ENCODE measurements at places on chromosomes 11 and 22. TPM values are rescaled to one million over a fixed set of nuclear protein-coding genes. Genes with fewer than 3 reads are reported as not detected.

GRCh38 chr11:72793076-72793424, 797 bp downstream of the STARD10 start:
- no peak for DNase-seq

- no peak for DNase-seq
Observed at GRCh38 chr22:42970029-42970428, 44.9 kb downstream of the PACSIN2 start.

- DNase-seq: no peak
Observed at GRCh38 chr11:83051760-83052671, 19.7 kb downstream of the RAB30 start.

- no peak for DNase-seq
Observed at GRCh38 chr11:114953039-114953438, 274.7 kb downstream of the NXPE2 start.

DNA sequence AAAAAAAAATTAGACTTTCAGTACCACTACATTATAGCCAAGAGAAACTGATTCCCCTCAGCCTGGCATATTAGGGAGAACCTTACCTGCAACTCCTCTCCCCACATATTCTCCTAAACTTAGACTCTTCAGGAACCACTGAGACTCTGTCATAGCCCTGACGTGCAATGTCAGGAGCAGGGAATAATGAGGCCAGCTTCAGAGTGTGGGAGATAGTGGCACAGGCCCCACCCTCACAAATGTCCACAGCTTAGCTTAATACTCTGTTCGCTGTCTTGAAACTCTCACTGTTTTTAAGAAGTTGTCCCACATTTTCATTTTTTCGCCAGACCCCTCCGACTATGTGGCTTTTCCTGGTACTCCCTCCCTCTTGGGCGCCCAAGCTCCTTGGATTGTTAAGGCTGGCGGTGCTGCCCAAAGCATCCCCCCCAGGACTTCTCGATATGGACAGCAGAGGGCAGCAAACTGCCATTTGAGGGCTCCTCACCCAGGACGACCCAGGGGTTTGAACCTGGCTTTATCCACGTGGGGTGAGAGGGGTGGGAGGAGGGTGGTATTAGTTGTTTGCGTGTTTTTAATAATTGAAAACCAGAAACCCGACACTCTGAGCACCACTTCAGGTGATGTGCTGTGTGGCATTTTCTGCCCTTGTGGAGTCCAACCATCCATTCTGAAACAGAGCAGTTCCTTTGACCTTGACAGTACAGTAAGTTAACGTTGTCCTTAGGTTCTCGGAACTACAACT, 45.2 kb upstream of the RASSF10 start:
- peak; percentile 47 for DNase-seq

DNA sequence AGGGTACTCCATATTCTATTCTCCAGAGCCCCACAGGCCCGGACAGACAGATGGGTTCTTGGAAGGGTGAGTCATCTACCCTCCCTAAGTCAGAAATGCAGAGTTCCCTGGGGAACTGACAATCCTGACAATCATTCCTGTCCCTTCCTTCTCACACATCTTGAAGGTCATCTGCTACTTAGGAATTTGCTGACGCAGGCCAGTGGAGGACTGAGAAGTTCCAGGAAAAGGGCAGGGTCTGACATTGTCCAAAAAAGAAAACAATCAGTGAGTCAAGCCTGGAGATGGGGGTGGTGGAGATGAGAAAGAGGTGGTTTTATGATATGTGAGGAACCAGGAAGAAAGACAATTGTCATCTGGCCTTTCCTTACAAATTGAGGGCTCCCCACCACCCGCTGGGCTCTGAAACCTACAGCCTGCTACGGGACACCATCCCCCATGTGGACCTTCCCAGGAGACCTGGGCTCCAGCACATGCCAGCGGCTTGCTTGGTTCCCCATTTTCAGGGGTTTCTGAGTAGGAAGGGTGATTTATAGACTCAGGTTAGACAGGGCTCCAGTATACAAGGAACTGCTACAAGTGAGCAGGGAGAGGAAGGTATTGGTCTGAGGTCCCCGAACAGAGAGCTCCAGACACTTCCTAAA, 12.9 kb downstream of the CD59 start:
- no peak for DNase-seq

- DNase-seq: no peak
Observed at GRCh38 chr22:46635756-46636155, 15.6 kb downstream of the GRAMD4 start.

GRCh38 chr11:36268337-36268985, 20.8 kb downstream of the COMMD9 start:
- no peak for DNase-seq

DNA sequence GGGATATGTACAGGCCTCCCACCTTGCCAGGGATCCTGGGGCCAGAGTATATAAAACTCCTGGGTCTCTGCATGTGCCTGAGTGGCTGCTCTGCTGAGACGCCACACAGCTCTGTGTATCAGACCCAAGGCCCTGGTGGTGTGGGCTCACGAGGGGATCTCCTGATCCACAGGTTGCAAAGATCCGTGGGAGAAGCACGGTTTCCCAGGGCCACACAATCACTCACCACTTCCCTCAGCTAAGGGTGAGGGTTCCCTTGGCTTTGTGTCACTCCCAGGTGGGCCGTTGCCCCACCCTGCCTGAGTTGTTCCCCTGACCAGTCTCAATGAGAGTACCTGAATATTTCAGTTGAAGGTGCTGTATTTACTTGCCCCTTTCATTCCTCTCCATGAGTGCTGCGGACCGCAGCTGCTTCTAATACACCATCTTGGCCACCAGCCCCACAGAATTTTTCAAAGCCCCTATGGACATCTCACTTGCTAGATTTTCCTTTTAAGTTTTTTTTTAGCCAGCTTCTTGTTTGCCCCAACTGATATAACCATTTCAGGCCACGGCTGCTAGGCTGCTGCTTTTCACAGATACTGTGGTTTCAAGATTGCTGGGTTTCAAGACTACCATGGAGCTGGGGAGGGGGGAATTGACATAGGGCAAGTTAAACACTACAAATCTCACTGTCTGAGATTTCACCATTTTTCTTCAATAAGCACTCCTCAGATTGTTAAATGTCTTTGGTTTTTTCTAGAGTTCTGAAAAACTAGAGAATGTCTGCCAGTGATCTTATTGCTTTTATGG, 13.7 kb upstream of the DEPDC7 start:
- DNase-seq: no peak

GRCh38 chr22:30887453-30887852, 81.1 kb downstream of the MORC2 start:
- DNase-seq: no peak

DNA sequence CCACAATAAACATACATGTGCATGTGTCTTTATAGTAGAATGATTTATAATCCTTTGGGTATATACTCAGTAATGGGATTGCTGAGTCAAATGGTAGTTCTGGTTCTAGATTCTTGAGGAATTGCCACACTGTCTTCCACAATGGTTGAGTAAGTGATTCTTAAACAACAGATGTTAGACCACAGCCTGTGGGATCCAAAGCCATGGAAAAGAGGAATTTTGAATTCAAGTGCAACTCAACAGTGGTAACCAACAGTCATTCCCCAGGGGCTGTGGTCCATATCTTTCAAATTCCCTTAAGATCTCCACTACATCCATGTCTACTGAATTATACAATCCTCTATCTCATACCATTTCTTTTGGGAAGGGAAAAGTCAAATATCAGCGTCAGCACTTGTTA, 321.5 kb downstream of the LARGE1 start:
- DNase-seq: no peak

GRCh38 chr11:70473186-70473872, 75.0 kb downstream of the CTTN start:
- DNase-seq: no peak

- no peak for DNase-seq
Observed at GRCh38 chr11:63274776-63275175, 31.4 kb upstream of the SLC22A25 start.

- no peak for DNase-seq
Observed at GRCh38 chr22:43852573-43853327, 9.6 kb downstream of the SULT4A1 start.

DNA sequence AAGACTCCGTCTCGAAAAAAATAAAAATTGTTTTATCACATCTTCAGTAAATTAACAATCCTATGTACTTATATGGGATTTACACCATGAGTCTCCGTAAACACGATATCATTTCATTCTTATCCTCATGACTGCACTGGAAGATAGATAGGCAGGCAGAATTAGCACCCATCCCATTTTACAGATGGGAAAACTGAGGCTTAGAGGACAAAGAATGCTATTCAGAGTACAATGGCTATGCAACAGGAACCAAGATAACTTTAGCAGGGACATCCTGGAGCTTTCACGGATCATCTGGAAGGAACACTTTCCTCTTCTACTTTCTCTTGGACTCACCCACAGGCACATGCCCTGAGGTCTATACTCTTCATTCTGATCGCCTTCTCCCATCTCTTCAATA, 14.6 kb upstream of the SGSM1 start:
- no peak for DNase-seq

The VPREB1 gene
- polyA plus RNA-seq: 0.26 TPM

The UBQLN3 gene
- polyA plus RNA-seq: not detected

The JAML gene
- 3.0 TPM for polyA plus RNA-seq

The ALG8 gene
- polyA plus RNA-seq: 23.8 TPM

The PLAAT4 gene
- polyA plus RNA-seq: 5.4 TPM

The LPXN gene
- polyA plus RNA-seq: 5.0 TPM

The TRPC6 gene
- 13.3 TPM for polyA plus RNA-seq

The PARVG gene
- 4.5 TPM for polyA plus RNA-seq

The MYH9 gene
- polyA plus RNA-seq: 133 TPM

The CXCR5 gene
- polyA plus RNA-seq: not detected

The MAP6 gene
- 15.6 TPM for polyA plus RNA-seq

The SCGB1A1 gene
- polyA plus RNA-seq: not detected

The LIPT2 gene
- polyA plus RNA-seq: 3.1 TPM

The KCNC1 gene
- polyA plus RNA-seq: 2.4 TPM
